ENCODE measurements at places on chromosomes 13 and 19.

DNA sequence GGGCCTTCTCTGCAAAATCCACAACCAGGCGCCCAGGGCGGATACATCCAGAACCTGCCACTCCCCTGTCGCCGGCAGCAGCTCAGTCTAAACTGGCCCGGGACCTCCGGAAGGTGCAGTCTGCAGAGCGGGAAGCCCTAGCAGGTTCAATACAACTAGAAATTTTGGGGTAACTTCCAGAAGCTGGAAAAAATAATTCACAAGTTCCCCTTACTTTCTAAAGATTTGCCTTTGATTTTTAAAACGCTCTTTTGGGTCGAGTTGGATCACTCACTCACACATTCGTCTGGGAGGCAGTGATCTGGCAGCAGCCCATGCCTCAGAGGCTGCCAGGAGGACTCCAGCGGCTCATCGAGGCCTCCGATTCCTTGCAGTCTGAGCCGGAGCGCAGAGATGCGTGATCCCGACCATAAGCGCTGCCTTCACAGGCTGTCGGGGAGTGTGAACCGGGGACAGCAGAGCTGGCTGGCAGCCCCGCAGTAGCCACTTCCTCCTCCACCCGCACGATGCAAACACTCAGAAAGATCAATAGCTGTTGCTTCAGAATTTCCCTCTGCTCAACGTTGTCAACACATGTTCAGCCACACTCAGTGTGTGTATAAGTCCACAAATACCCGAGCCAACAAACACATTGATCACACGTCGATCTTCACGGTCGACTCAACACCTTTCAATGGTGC lies 35.6 kb upstream of the ZNF507 start:
- H3K27me3 ChIP-seq, result peaks cover 28% of the 10 kb centered on the region
- H3K4me1 ChIP-seq, result peaks cover 3% of the 10 kb centered on the region
- DNase-seq, result no peak
- no peak overlapping the region for H3K27ac ChIP-seq
- H3K4me3 ChIP-seq, result no peak overlapping the region

- peaks cover under 1% of the 10 kb centered on the region for H3K4me1 ChIP-seq
- H3K4me3 ChIP-seq, result no peak overlapping the region
- no peaks in the 10 kb centered on the region for H3K36me3 ChIP-seq
- no peak for DNase-seq
Observed at GRCh38 chr19:3816566-3817218, 30.5 kb upstream of the MATK start.

GRCh38 chr13:98690348-98691022 lies 62.0 kb downstream of the SLC15A1 start:
- H3K36me3 ChIP-seq, result no peaks in the 10 kb centered on the region
- no peak overlapping the region for H3K27ac ChIP-seq

DNA sequence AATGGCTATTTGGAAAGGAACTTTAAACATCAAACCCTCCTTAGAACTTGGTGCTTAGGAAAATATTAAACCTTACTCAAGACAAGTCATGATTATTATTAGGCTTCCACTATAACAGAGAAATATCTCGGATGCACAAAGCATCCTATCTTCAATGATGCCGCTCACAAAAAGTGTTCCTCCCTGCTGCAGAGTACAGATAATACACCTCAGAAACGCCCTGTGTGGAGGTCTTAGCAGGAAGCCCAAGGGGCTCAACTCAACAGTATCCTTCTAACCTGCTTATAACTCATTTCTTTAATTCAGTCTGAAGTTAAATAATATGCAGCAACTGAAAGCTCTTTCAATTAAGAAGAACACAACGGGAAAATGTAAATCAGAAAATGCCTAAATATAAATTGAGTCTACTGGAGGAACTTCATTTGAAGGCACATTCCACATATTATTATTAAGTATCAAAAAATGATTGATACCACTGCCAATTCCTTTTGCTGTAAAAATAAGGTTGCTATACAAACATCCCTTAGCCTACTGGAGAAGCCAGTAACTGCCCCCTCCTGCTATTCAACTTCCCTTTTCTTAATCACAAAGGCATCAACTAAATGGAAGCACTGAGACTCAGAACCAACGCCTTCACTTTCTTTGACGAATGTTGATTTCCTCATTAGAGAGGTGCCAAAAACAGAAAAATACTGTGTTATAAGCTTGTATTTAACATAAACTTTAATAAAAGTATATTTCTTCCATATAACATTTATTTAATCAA lies 12.0 kb downstream of the ELF1 start:
- peak overlapping the region; percentile 71 for H3K27ac ChIP-seq
- H3K4me3 ChIP-seq, result peak overlapping the region; percentile 11
- peak; percentile 39 for DNase-seq

GRCh38 chr13:94329277-94329676 lies 150.2 kb downstream of the DCT start:
- H3K27ac ChIP-seq, result no peak overlapping the region
- no peak overlapping the region for H3K4me3 ChIP-seq
- no peak for DNase-seq
- H3K36me3 ChIP-seq, result no peaks in the 10 kb centered on the region
- no peaks in the 10 kb centered on the region for H3K4me1 ChIP-seq
- H3K27me3 ChIP-seq, result no peaks in the 10 kb centered on the region

GRCh38 chr19:46859637-46860124 lies 1.1 kb upstream of the ARHGAP35 start:
- 0 out of 3 replicates have a peak, but pooled peaks cover 2% of the 10 kb centered on the region for H3K36me3 ChIP-seq
- peak overlapping the region; percentile 99 for H3K27ac ChIP-seq
- peak overlapping the region; percentile 73 for H3K4me3 ChIP-seq
- DNase-seq, result peak; percentile 65

DNA sequence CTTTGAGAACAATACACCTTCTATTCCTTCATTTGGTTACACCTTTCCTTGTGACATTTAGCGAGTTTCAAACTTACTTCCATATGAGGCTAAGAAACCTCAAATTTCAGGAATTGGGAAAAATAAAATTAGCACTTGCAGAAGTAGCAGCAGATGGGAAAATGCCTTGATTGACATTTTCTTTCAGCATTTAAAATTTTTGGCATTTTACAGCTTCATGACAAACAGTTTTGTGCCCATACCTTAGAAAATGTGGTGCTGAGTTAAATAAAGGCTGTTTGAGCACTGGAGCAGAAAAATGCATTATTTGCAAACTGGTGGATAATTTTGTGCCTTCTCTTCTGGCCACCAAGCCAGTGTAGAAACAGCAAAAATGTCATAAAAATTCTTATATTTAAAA lies 95.4 kb downstream of the PCDH17 start:
- H3K36me3 ChIP-seq, result no peaks in the 10 kb centered on the region
- H3K4me3 ChIP-seq, result no peak overlapping the region
- H3K27ac ChIP-seq, result no peak overlapping the region

DNA sequence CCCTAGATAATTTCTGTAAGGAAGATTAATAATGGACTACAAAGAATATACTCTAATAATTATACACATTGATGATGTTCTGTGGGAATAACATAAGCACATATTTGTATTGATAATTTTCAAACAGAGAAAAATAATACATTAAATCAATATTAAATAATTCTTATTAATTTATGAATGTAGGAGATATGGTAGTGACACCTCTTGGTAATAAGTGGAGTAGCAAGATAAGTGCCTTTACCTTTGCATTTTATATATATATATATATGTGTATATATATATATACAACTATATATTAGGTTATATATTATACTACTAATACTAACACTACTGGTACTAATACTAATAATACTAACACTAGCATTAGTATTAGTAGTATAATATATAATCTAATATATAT lies 905.8 kb downstream of the SLITRK1 start:
- no peak overlapping the region for H3K4me3 ChIP-seq
- H3K27me3 ChIP-seq, result no peaks in the 10 kb centered on the region
- no peaks in the 10 kb centered on the region for H3K36me3 ChIP-seq
- H3K4me1 ChIP-seq, result no peaks in the 10 kb centered on the region
- DNase-seq, result no peak
- no peak overlapping the region for H3K27ac ChIP-seq

- no peaks in the 10 kb centered on the region for H3K27me3 ChIP-seq
- H3K27ac ChIP-seq, result no peak overlapping the region
- no peaks in the 10 kb centered on the region for H3K36me3 ChIP-seq
- no peaks in the 10 kb centered on the region for H3K4me1 ChIP-seq
- DNase-seq, result no peak
- H3K4me3 ChIP-seq, result no peak overlapping the region
Observed at GRCh38 chr13:66996503-66996902, 233.6 kb downstream of the PCDH9 start.

GRCh38 chr13:56932104-56932503 lies 208.6 kb upstream of the PRR20A start:
- no peak overlapping the region for H3K27ac ChIP-seq
- no peaks in the 10 kb centered on the region for H3K4me1 ChIP-seq
- no peaks in the 10 kb centered on the region for H3K36me3 ChIP-seq
- no peak overlapping the region for H3K4me3 ChIP-seq

- no peak overlapping the region for H3K27ac ChIP-seq
- H3K36me3 ChIP-seq, result no peaks in the 10 kb centered on the region
- H3K4me1 ChIP-seq, result no peaks in the 10 kb centered on the region
- no peak overlapping the region for H3K4me3 ChIP-seq
Observed at GRCh38 chr13:55307909-55308308, 1832.8 kb upstream of the PRR20A start.

GRCh38 chr13:80145171-80145690 lies 195.7 kb downstream of the SPRY2 start:
- H3K36me3 ChIP-seq, result no peaks in the 10 kb centered on the region
- H3K4me3 ChIP-seq, result no peak overlapping the region
- no peaks in the 10 kb centered on the region for H3K4me1 ChIP-seq
- H3K27me3 ChIP-seq, result no peaks in the 10 kb centered on the region
- DNase-seq, result no peak

DNA sequence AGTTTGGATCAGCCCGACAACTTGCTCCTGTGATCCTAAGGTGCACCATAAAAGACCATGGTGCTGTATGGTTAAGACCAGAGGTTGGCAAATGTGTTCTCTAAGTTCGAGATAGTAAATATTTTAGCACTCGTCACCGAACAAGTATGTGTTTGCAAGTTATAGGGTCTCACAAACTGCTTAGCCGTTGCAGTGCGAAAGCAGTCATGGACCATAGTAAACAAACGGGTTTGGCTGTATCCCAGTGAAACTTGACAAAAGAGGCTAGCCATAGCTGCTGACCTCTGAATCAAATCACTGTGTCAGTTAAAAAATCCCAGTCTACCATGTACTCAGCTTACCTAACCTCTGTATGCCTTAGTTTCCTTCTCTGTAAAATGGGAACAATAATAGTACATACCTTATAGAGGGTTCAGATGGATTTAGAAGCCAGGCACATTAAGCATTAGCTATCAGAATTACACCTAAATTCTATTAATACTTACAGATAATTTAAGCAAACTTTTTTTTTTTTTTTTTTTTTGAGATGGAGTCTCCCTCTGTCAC lies 72.1 kb downstream of the IPO5 start:
- peaks cover 29% of the 10 kb centered on the region for H3K36me3 ChIP-seq
- H3K4me3 ChIP-seq, result no peak overlapping the region
- no peaks in the 10 kb centered on the region for H3K4me1 ChIP-seq

- no peaks in the 10 kb centered on the region for H3K36me3 ChIP-seq
- no peak overlapping the region for H3K27ac ChIP-seq
Observed at GRCh38 chr13:63337921-63338320, 1922.3 kb upstream of the PCDH20 start.

GRCh38 chr19:48779636-48780035 lies 24.3 kb downstream of the FGF21 start:
- H3K4me1 ChIP-seq, result peaks cover 30% of the 10 kb centered on the region
- no peak overlapping the region for H3K4me3 ChIP-seq
- H3K27me3 ChIP-seq, result no peaks in the 10 kb centered on the region
- no peaks in the 10 kb centered on the region for H3K36me3 ChIP-seq
- no peak overlapping the region for H3K27ac ChIP-seq

- no peak overlapping the region for H3K27ac ChIP-seq
- no peaks in the 10 kb centered on the region for H3K4me1 ChIP-seq
- DNase-seq, result no peak
- peaks cover 2% of the 10 kb centered on the region for H3K27me3 ChIP-seq
- H3K4me3 ChIP-seq, result no peak overlapping the region
Observed at GRCh38 chr19:32018014-32018413, 327.4 kb upstream of the ZNF507 start.

GRCh38 chr19:10749435-10750384 lies 31.8 kb downstream of the DNM2 start:
- H3K27me3 ChIP-seq, result no peaks in the 10 kb centered on the region
- peaks cover 62% of the 10 kb centered on the region for H3K4me1 ChIP-seq
- no peak for DNase-seq
- H3K27ac ChIP-seq, result peak overlapping the region; percentile 69
- H3K4me3 ChIP-seq, result 0 out of 2 replicates have a peak overlapping the region, but pooled peaks have one; percentile 6

DNA sequence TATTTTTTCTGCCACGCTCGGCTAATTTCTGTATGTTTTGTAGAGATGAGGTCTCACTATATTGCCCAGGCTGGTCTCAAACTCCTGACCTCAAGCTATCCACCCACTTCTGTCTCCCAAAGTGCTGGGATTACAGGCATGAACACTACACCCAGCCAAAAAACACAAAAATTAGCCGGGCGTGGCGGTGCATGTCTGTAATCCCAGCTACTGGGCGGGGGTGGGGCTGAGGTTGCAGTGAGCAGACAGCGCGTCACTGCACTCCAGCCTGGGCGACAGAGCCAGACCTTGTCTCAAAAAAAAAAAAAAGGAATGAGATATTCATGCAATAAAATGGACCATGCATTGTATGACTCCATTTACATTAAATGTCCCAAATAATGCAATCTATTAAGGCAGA lies 32.2 kb downstream of the VASP start:
- no peaks in the 10 kb centered on the region for H3K36me3 ChIP-seq
- no peaks in the 10 kb centered on the region for H3K27me3 ChIP-seq
- no peak overlapping the region for H3K4me3 ChIP-seq
- H3K4me1 ChIP-seq, result no peaks in the 10 kb centered on the region
- no peak for DNase-seq
- H3K27ac ChIP-seq, result no peak overlapping the region

DNA sequence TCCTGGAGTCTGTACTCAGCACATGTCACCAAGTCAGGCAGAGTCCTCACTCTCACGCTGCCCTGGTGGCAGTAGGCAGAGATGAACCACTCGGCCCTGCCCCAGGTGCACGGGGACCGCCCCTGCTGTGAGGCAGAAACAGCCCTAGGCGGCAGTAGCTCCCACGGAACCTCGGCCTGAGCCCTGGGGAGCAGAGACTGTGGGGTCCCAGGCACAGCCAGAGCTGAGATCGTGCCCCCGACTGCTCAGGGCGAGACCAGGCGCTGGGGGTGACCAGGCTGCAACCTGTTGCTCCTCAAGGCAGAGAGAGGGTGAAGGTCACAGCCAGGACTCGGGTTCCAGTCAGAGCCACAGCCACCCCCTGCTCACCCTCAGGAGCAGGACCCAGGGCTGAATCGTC lies 34.9 kb downstream of the AP1M1 start:
- DNase-seq, result no peak
- peaks cover 31% of the 10 kb centered on the region for H3K36me3 ChIP-seq
- H3K4me3 ChIP-seq, result no peak overlapping the region
- H3K27ac ChIP-seq, result no peak overlapping the region
- no peaks in the 10 kb centered on the region for H3K4me1 ChIP-seq

DNA sequence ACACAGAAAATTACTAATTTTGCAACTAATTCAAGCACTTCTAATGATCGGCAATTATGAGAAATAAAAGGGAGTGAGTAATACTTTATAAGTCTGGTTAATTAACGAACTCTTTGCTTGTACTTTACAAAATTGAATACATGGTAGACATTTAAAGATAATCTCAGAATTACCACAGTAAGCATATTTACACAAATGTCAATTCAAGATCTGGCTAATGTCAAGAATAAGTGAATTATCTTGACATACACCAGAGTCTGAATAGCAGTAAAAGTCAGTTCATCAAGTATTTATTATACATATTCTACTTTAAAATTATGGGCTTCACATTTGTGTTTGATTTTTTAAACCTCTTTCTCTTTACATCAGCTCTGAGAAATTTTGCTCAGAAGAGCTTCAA lies 643.4 kb downstream of the OLFM4 start:
- H3K36me3 ChIP-seq, result no peaks in the 10 kb centered on the region
- no peak overlapping the region for H3K4me3 ChIP-seq
- no peak overlapping the region for H3K27ac ChIP-seq
- H3K4me1 ChIP-seq, result no peaks in the 10 kb centered on the region
